ENCODE measurements at places on chromosomes 5 and 9. TPM values are rescaled to one million over a fixed set of nuclear protein-coding genes. Genes with fewer than 3 reads are reported as not detected.

Gene CDKN2B-AS1
- 0.92 TPM for polyA plus RNA-seq

- no peak for DNase-seq
- peaks cover 3% of the 10 kb centered on the region for H3K27me3 ChIP-seq
- no peak overlapping the region for H3K27ac ChIP-seq
- H3K4me1 ChIP-seq: no peaks in the 10 kb centered on the region
- no peaks in the 10 kb centered on the region for H3K36me3 ChIP-seq
Measured at GRCh38 chr9:84141741-84142370, 161.3 kb downstream of the RMI1 start.

- H3K4me1 ChIP-seq: no peaks in the 10 kb centered on the region
- no peaks in the 10 kb centered on the region for H3K27me3 ChIP-seq
- H3K4me3 ChIP-seq: no peak overlapping the region
- no peak overlapping the region for H3K27ac ChIP-seq
Measured at GRCh38 chr5:7372399-7372798, 23.5 kb upstream of the ADCY2 start.

DNA sequence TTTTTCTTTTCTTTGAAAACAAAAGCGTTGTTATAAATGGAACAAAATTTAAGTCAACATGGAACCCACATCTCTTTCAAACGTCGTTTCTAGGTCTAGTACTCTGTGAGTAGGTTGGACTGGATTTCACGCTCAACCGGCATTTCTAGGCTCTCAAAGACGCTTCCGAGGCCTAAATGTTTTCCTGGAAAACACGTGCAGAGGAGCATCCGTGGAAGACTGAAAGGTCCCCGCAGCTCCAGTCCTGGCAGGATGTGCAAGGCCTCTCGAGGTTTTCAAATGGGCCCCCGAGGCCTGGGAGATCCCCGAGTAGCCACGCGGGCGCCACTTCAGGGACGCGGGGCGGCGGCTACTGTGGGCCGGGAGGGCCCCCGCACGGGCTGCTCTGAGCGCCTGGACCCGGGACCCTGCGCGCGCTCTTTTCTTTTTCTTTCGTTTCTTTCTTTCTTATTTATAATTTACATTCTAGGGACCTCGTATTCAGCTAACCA is 4.2 kb upstream of the IRX2 start:
- H3K4me3 ChIP-seq: no peak overlapping the region
- H3K4me1 ChIP-seq: peaks cover 6% of the 10 kb centered on the region
- DNase-seq: no peak
- H3K36me3 ChIP-seq: no peaks in the 10 kb centered on the region
- peaks cover 47% of the 10 kb centered on the region for H3K27me3 ChIP-seq

Gene SUSD3
- 0.27 TPM for polyA plus RNA-seq

- no peaks in the 10 kb centered on the region for H3K27me3 ChIP-seq
- H3K36me3 ChIP-seq: no peaks in the 10 kb centered on the region
- peaks cover 22% of the 10 kb centered on the region for H3K4me1 ChIP-seq
- DNase-seq: no peak
- H3K27ac ChIP-seq: peak overlapping the region; percentile 96
- peak overlapping the region; percentile 68 for H3K4me3 ChIP-seq
Measured at GRCh38 chr5:163459462-163459818, 462 bp downstream of the NUDCD2 start.

GRCh38 chr9:130165579-130165978 is 6.6 kb upstream of the NCS1 start:
- H3K27me3 ChIP-seq: no peaks in the 10 kb centered on the region
- no peak overlapping the region for H3K4me3 ChIP-seq
- H3K27ac ChIP-seq: no peak overlapping the region
- no peaks in the 10 kb centered on the region for H3K4me1 ChIP-seq
- H3K36me3 ChIP-seq: no peaks in the 10 kb centered on the region

- H3K27ac ChIP-seq: no peak overlapping the region
- H3K4me3 ChIP-seq: no peak overlapping the region
- H3K27me3 ChIP-seq: no peaks in the 10 kb centered on the region
- no peak for DNase-seq
Measured at GRCh38 chr5:138978581-138978980, 103.4 kb upstream of the LRRTM2 start.

DNA sequence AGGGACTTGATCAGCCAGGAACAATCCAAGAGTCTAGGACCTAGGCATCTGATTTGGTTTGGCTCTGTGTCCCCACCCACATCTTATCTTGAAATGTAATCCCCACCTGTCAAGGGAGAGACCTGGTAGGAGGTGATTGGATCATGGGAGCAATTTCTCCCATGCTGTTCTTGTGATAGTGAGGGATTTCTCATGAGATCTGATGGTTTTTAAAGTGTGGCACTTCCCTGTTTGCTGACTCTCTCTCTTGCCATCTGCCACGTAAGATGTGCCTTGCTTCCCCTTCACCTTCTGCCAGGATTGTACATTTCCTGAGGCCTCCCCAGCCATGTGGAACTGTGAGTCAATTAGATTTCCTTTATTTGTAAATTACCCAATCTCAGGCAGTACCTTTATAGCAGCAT is 201.7 kb upstream of the ACTBL2 start:
- no peaks in the 10 kb centered on the region for H3K4me1 ChIP-seq

DNA sequence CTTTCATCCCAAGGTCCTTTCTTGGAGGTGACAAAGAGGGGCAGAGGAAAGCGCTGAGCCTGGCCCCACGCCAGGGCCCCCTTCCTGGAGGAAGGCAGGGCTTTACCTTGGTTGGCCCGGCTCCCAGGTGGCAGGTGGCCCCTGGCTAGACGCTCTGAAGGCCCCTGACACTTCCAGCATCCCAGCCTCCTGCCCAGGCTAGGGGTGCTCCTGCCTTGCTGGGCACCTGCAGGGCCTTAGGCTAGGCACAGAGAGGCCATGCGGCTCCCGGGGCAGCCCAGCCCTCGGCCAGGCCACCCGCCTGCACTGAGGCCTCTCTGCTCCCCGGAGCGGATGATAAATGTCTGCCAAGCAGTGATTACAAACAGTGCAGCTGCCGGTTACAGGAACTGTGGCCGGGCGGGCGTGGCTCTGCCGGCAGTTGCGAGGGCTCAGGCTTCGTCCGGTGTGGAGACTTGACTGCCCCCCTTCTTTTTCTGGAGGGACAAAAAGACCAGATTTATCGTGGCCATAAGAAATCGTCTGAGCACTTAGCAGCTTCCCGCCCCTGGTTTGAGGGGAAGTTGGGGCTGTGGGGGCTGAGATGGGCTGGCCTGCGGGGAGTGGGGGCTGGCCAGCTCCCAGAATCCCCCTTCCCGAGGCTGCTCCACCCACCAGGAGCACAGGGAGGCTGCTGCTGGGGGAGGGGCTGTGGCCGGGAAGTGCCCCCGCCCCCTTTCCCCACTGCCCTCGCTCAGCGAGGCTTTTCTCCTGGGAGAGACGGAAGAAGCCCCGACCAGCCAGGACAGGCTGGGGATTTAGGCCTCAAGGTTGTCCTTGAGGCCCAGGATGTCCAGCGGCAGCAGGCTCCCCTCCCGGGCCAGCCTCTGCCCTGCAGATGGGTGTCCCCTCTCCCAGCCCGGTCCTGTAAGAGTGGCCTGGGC is 31.6 kb upstream of the UBAC1 start:
- H3K27me3 ChIP-seq: peaks cover 2% of the 10 kb centered on the region
- H3K27ac ChIP-seq: peak overlapping the region; percentile 29
- H3K4me3 ChIP-seq: peak overlapping the region; percentile 30
- H3K36me3 ChIP-seq: no peaks in the 10 kb centered on the region
- peak; percentile 60 for DNase-seq

- H3K36me3 ChIP-seq: peaks cover 22% of the 10 kb centered on the region
- peak overlapping the region; percentile 87 for H3K27ac ChIP-seq
- no peaks in the 10 kb centered on the region for H3K27me3 ChIP-seq
- H3K4me3 ChIP-seq: peak overlapping the region; percentile 94
Measured at GRCh38 chr5:44809215-44809955, 638 bp downstream of the MRPS30 start.

Gene NSD1
- polyA plus RNA-seq: 6.9 TPM

GRCh38 chr5:158537366-158537765 is 562.4 kb downstream of the EBF1 start:
- H3K27me3 ChIP-seq: no peaks in the 10 kb centered on the region
- H3K4me1 ChIP-seq: no peaks in the 10 kb centered on the region
- no peak for DNase-seq
- H3K4me3 ChIP-seq: no peak overlapping the region
- H3K27ac ChIP-seq: no peak overlapping the region
- H3K36me3 ChIP-seq: no peaks in the 10 kb centered on the region

- H3K4me3 ChIP-seq: no peak overlapping the region
- no peaks in the 10 kb centered on the region for H3K27me3 ChIP-seq
- no peak for DNase-seq
- no peak overlapping the region for H3K27ac ChIP-seq
Measured at GRCh38 chr5:55544341-55544740, 9.6 kb upstream of the PLPP1 start.

GRCh38 chr9:33187519-33188218 is 20.5 kb upstream of the B4GALT1 start:
- H3K4me1 ChIP-seq: peaks cover 13% of the 10 kb centered on the region
- no peak overlapping the region for H3K4me3 ChIP-seq
- H3K27ac ChIP-seq: no peak overlapping the region
- no peaks in the 10 kb centered on the region for H3K36me3 ChIP-seq
- no peak for DNase-seq

Gene SPINK4
- polyA plus RNA-seq: 1.5 TPM

- no peak overlapping the region for H3K27ac ChIP-seq
- no peaks in the 10 kb centered on the region for H3K36me3 ChIP-seq
- DNase-seq: no peak
- H3K4me3 ChIP-seq: no peak overlapping the region
- no peaks in the 10 kb centered on the region for H3K4me1 ChIP-seq
Measured at GRCh38 chr5:39394946-39395345, 29.8 kb downstream of the DAB2 start.

DNA sequence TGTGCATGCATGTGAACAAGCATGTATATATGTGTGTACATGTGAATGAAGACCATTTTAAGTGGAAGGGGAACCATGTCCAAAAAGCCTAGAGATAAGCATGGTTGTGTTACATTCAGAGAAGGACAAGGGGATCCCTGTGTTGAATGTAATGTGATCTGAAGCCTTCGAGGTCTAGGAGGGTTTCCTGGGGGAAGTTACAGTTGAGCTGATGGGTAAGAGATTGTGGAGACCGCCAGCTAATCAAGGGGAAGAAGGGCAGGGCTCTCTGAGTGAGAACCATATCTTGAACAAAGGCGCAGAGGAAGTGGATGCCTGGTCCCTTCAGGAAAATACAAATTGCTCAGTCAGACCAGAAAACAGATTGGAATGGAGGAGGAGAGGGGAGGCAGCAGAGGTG is 45.5 kb upstream of the TNFSF15 start:
- no peak overlapping the region for H3K4me3 ChIP-seq
- H3K27ac ChIP-seq: no peak overlapping the region
- no peaks in the 10 kb centered on the region for H3K36me3 ChIP-seq
- no peak for DNase-seq

- no peak for DNase-seq
- no peaks in the 10 kb centered on the region for H3K4me1 ChIP-seq
- no peak overlapping the region for H3K27ac ChIP-seq
- H3K36me3 ChIP-seq: no peaks in the 10 kb centered on the region
- no peaks in the 10 kb centered on the region for H3K27me3 ChIP-seq
- no peak overlapping the region for H3K4me3 ChIP-seq
Measured at GRCh38 chr5:162882629-162883028, 554.8 kb upstream of the CCNG1 start.

DNA sequence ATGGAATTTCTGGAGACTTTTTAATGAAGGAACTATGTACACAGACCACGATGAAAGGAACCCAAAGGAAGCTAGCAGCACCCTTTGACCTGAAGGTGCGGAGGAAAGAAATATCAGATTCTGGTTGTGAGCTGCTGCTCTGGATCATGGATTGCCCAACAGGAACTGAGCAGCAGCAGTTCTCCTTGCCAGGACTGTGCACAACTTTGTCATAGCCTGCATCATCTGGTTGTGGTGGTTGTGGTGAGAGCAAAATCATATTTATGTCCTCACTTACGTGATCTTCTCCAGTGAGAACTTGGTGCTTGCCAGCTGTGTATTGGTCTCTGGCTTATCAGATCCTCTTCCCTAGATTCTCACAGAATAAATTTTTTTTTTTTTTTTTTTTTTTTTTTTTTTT is 70.7 kb upstream of the LPAR1 start:
- no peaks in the 10 kb centered on the region for H3K4me1 ChIP-seq
- H3K27me3 ChIP-seq: no peaks in the 10 kb centered on the region
- H3K36me3 ChIP-seq: no peaks in the 10 kb centered on the region
- no peak overlapping the region for H3K27ac ChIP-seq
- no peak for DNase-seq

Gene SH3GL2
- polyA plus RNA-seq: 17.3 TPM

Gene ZNF622
- polyA plus RNA-seq: 21.3 TPM

DNA sequence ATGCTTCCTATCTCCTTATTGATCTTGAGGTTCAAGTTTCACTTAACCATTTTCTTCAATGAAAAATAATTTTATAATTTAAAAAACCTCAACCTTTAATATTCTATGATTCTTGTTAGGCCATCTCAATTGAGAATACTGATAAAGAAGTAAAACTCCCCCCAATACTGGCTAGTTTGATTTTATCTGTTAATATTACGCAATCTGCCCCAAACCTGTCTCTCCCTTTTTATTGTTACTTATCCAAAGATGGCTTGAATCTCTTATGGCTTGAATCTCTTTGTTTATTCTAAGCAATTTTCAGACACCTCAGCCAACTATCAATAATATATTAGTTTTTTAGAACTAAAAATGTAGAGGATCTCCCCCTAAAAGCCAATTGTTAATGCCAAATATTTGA is 4.1 kb upstream of the PCDHAC2 start:
- no peak overlapping the region for H3K27ac ChIP-seq
- no peaks in the 10 kb centered on the region for H3K27me3 ChIP-seq
- H3K36me3 ChIP-seq: no peaks in the 10 kb centered on the region
- no peak for DNase-seq
- H3K4me1 ChIP-seq: no peaks in the 10 kb centered on the region

- peak overlapping the region; percentile 50 for H3K27ac ChIP-seq
- no peaks in the 10 kb centered on the region for H3K36me3 ChIP-seq
- H3K4me1 ChIP-seq: no peaks in the 10 kb centered on the region
Measured at GRCh38 chr5:93249651-93250289, 331.2 kb downstream of the NR2F1-AS1 start.

DNA sequence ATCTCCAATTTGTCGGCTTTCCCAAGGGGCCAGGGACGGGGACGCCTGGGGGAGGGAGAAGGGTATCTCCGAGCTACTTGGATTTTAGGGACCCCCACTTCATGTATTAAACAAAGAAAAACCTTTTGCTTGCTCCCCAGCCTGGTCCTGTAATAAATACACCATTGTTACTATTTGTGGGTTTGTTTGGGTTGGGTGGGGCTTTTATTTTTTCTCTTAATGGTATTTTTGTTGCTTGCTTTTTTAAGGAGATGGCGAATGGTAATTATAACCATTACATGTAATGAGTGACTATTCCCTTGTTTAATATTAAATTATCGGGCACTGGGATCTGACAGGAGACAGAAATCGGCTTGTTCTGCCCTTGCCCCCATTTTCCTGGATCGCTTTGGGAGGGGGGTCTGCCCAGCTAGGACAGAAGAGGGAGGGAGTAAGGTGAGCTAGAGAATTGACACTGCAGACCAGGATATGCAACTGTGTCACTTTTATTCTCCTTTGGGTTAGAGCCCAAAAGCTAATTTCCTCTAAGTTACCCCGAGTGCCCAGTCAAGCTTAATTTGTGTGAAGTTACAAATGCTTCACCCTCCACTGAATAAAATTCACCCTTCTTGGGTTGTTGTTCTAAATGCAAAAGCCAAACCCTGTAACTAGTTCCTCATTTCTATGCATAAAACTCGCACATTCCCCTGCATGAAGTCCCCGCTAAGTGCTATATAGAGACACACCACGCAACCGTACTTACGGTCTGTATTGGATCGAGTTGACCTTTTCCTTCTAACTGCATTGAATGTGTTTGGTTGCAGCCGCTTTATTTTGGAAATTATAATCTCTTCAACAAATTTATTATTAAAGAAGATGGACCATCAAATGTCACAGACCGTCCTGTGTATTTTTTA is 1.6 kb upstream of the ZNF608 start:
- H3K27ac ChIP-seq: peak overlapping the region; percentile 92
- H3K4me1 ChIP-seq: peaks cover 16% of the 10 kb centered on the region
- H3K4me3 ChIP-seq: peak overlapping the region; percentile 24
- no peaks in the 10 kb centered on the region for H3K36me3 ChIP-seq
- no peak for DNase-seq
